Activated effector memory CD4-positive, alpha-beta T cell treated with Interleukin-2 at 50 U/mL for 16 hours (primary cell): ENCODE measurements at places on chromosomes 5 and 9.

GRCh38 chr5:112116371-112116770 is 302.7 kb downstream of the EPB41L4A start:
- DNase-seq: no peak

DNA sequence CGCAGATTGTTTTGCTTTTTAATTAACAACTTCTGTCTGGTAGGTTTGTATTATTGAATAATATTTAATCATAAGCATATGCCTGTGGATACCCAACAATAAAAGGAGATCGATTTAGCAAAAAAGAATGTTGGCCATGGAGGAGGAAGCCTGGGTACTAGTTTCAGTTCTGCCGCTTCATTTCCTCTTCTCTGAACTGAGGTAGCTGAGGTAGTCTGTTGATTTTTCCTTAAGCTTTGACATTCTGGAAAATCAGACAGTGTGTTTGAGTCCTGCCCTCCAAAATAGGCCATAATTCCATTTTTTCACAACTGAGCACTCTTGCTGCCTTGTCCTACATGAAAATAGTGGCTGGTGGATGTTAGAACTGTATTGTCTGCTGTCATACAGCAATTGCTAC is 6.0 kb upstream of the GPR21 start:
- DNase-seq: no peak

DNA sequence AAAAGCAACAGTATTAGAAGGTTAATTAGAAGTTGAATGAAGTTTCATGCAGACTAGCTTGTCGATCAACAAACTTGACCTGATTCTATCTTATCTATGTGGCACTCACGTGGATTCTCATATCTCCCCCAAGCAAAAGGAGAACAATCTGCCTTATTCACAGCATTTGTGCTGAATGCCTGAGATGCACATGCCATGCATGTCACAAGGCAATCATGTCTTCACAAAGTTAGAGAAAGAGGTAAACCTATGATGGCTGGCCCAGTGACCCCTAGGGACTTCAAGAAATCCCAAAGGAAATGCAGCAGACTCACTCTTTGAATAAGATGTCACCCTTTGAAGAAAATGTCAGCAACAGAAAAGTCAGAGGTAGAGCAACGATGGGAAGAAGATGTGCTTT is 17.6 kb upstream of the SHOC1 start:
- no peak for DNase-seq

DNA sequence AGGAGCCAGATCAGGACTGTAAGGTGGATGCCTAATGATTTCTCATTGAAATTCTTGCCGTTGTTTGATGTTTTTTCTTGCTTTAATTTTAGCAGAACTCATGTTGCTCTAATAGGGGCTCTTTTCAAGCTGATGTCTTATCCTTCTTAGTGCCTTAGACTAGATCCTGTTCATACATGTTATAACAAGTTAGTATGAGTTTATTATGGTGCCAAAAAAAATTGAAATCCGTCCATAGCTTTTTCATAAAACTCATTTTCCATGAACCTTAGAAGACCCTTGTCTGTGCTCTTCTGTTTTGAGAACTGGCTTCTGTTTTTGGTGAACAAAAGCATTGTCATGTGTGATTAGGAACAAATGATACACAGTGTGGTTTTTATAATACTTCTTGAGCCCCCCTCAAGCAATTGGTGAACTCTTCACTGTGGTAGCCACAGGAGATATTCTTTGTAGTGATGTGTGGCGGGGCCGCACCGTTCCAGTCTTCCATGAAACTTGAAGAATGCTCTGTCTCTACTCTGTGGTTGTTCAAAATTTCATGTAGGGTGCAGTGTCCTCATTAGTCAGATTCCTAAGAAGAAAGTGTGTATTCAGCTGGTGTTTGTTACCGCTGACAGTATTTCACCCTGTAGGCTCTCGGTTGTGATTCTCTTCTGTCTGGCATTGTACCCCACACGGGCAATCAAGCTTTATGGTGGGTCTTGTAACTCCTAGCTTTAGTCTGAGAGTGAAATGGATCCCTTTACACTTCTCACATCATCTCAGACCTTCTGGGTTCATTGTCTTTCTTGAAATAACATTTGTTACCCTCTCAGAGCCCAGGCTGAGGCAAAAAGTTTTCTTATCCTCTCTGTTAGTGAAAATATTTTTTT is 10.7 kb downstream of the OTULIN start:
- no peak for DNase-seq

DNA sequence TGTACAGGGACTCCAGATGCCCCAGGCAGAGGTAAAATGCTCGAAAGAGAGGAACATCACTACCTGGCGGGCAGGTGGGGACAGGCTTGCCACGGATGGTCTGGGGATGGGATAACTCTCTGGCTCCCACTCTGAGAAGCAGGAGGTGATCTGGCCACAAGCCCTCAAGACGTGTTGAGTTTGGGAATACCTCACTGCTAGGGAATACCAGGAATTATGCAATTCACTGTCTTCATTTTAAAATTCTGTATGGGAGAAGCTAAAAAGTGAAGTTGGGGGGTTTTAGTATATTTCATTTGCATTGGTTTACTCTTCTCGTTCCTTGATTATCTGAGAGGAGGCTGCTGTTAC is 510.4 kb downstream of the CCDC171 start:
- DNase-seq: no peak

DNA sequence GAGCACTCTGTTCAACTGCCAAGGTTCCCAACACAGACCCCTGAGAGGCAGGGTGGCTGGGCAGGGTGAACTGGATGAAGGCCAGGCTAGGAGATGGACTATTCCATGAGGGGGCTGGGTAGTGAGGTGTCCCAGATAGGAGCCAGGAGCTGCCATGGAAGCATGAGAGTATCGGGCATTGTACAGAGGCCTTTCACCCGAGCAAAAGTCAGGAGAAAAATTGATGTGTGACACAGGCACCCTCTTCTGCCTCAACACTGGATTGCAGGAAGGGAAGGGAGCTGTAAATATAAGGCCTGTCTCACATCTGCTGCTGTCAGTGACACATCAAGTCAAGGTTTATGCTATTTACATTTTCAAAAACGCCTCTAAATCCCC is 74.6 kb downstream of the UBAP1 start:
- no peak for DNase-seq

- DNase-seq: no peak
Observed at GRCh38 chr5:161077936-161078545, 226.0 kb upstream of the ATP10B start.

DNA sequence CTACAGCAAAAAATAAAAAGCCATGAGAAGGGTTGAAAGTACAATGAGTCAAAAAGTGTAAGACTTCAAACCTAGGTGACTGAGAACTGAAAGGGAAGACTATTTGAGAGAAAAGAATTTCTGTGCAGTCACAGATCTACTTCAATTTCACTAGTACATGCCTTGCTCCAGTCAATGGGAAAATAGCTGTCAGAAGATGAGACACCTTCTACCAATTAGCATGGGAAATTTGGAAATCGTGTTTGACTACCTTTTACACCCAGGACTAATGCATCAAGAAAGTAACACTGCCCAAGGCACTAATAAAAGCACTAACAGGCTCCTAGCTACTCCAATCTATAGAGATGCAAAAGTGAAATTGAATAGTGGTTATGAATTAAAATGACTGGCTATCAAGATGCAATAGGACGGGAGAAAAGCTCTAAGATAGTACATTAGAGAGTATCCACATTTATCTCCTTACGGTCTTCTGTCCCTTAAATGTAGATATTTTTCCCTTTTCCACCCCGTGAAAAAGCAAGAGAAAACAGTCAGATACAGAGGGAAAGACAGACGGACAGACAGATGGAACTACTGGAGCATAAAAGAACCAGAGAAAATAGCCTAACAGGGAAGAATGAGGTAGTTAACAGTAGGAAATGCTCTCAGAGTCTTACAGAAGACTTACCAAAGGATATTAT is 15.2 kb downstream of the ERP44 start:
- no peak for DNase-seq

GRCh38 chr9:128242828-128243214 is 33.0 kb downstream of the GOLGA2 start:
- DNase-seq: no peak

DNA sequence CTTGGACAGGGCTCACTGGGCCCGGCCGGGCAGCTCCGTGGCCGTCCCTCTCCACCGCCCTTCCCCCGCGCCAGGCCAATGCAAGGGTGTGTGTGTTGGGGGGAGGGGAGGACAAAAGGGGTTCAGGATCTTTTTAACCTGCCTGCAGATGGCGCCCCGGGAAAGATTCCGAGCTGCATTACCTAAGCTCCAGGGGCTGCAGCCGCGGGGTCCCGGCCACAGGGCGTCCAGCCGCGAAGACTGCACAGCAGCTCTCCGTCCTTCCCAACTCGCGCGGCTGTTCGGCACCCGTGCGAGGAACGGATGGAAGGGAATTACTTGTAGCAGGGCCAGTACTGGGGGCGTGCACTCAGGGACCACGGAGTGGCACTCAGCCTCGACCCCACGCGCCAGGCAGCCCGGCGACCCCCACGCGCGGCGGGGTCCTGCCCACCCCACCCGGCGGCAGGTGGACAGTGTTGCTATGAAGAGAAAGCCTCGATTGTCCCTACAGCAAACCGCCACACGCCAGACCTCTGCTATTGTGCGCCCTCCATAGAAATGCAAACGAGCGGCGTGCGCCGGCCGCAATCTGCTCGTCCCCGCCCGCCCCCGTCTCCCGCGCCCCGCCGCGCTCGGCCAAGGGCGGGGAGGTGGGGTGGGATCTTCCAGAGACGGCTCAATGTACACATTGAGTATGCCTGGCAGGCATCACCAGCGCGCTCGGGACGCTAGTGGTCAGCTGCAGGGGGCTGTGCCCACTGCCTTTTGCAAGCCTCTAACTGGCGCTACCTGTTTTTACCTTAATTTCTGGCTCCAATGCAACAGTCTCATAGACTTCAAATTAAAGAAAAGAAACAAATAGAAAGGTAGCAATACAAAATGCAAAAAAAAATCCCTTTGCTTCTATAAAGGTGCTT is 796 bp upstream of the GADD45G start:
- DNase-seq: peak; percentile 18

DNA sequence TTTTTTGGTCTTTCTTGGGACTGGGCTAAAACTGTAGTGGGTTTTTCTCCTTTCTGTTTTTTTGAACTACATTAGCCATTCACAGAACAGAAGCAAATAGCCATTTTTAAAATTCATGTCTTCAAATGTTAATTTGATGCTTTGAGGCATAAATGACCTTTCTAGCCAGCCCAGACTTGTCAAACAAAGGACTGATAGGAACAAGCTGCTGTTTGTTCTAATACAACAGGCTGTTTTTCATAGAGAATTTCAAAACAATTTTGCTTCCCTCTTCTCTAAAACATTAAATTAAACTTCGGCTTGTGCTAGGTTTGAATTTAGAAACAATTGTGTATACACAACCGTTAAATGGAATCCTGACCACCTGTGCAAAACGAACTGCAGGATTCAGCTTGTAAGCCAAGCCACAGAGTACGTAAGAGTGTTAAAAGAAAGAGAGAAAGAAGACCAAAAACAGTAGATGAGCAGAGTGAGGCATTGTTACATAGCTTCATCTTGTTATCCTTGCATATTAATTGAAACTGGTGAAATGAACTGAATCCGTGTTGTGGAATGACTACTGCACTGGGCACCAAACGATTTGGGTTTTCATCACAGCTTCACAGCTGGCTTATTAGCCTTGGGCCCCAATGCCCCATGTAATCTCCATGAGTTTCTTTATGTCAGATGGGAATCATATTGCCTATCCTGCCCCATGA is 100.0 kb downstream of the ZSWIM6 start:
- no peak for DNase-seq

GRCh38 chr5:133801955-133802751 is 166.3 kb downstream of the C5orf15 start:
- no peak for DNase-seq

- no peak for DNase-seq
Observed at GRCh38 chr9:98215821-98216220, 23.4 kb upstream of the CORO2A start.

DNA sequence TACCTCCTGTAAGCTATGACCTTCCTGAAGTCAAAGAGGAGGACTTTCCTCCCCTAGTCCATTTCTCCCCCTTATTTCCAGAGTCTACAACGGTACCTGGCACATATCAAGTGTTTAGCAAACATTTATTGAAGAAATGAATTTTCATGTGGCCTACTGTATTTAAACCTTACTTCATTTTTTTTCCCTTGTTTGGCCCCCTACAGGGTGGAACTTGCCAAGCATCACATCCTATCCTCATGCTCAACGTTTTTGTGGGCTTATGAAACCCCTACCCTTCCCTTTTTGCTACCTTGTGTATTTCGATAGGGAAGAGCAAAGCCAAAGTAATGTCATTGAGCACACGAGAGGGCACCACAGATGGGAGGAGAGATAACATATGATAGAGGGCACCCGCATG is 1857.8 kb upstream of the WWC1 start:
- no peak for DNase-seq

GRCh38 chr5:32880796-32881195 is 169.7 kb downstream of the NPR3 start:
- DNase-seq: no peak

DNA sequence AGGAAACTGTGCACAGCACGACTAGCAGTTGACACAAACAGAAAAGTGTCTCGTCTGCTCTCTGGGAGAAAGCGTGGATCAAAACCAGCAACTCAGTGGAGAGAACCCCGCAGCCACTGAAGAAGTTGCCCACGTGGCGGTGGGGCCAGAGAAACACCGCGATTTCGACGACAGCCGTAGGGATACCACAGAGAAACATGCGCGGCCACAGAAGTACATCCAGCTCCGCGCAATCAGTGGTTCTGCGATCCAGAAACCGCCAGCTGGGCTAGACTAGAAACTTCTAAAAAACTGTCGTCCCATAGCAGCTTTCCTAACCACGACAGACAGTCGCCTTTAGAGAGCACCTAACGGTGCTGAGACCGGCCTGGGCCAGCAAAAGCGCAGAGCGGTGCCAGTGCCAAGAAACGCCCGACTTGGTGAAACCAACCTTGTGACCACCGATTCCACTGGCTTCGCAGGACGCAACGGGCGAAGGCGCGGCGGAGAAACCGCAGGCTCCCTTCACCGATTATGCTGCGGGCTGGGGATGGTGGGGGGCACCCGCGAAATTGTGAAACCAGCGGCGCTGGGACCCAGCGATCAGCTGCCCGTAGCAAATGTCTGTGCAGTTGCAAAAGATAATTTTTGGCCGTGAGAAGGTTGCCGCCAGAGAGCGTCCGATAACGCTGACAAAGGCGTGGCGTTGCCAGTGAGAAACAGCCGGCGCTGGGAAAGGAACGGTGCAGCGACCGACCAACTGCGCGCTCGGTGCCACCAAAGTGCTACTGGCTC is 2.7 kb upstream of the ANXA2R start:
- DNase-seq: peak; percentile 60

DNA sequence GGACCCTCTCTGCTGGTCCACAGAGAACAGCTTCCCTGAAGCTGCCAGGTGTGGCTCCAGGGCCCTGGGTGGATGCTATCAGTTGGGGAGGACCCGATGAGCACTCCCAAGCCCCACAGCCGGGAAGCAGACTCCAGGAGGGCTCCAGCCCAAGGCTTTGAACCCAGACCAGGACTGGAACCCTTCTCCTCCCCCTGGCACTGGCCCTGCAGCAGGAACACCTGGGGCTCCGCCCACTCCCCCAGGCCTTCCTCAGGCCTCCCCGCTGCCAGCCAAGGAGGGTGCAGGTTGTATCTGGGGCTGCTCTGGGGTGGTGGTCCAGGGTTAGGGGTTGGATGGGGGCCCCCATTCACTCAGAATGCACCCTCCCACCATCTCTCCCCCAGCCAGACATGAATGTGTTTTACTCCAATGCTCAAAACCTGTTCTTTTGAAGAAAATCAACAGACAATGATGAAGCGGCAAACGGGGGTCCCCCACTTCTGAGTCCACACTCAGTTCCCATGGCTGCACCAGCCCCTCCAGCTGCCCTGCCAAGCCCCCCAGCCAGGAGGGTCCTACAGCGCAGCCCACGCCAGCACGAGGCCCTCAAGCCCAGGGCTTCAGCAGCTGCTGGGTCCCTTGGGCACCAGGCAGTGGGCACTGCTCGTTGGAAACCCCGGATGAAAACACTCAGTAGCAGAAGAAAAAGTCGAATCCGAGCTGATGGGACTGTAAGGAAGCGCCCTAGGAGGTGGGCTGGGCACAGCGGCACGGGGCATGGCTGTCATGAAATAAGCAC is 23.2 kb downstream of the CCDC187 start:
- no peak for DNase-seq
